GM20000 (cell line): ENCODE measurements at places on chromosomes 2 and 18.
A peak's percentile ranks its signal among the peaks of the same experiment; 100 is the strongest.

- DNase-seq, result peak; percentile 93
These were observed 132.9 kb upstream of the MGAT5 start for GRCh38 chr2:134120733-134121630.

DNA sequence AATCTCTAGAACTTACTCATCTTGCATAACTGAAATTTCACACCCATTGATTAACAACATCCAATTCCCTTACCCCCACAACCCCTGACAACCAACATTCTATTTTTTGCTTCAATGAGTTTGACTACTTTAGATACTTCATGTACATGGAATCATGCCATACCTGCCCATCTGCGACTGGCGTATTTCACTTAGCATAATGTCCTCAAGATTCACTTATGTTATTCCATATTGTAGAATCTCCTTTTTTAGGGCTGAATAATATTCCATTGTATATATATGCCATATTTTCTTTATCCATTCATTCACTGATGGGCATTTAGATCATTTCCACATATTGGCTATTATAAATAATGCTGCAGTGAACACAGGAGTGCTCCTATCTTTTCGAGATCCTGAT lies 13.8 kb downstream of the CTAGE1 start:
- no peak for DNase-seq

- DNase-seq, result no peak
These were observed 43.8 kb upstream of the KCNE4 start for GRCh38 chr2:223008162-223008561.

DNA sequence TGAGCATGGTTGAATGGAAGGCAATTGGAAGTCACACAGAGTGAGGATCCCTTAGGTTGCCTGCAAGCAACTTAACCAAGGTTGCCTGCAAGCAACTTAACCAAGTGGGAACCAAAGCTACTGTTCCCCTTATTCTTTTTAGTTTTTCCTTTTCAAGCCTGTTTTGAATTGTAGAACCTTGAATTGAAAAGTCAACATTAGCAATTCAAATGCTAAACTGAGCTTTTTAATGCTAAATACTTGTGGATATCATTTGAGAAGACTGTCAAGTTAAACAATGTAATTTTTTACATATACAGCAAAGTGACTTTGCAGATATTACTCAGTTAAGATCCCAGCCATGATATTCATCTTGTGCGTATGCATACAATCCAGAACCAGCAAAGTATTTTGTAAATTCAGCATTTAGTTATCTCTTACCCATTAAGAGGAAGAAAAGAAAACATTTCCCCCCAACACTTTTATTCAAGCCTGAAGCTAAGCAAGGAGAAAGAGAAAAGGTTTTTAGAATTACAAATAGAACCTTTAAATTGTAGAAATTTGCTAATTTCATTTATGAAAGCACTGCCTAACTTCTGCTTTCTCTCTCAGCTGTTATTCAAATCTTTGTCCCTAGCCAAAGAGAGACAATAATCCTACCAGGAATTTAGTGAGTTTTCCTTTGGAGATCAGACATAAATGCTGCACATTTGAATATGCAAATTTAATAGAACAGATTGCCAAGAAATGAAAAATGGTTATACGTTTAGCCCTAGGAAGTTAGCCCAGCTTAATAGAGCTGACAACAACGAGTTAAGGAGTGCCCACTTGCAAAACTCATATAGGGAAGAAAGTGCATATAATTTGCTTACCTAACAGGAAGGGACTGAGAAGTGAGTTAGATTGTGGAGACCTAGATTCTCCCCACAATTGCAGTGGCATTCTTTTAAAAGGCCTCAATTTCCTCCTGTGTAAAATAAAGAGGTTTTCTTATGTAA lies 643.2 kb upstream of the PIK3C3 start:
- no peak for DNase-seq

- no peak for DNase-seq
These were observed 76.4 kb downstream of the METTL4 start for GRCh38 chr18:2494921-2495320.
